Caudate nucleus (tissue), 63 donors: ENCODE measurements at places on chromosomes 7 and 10.

DNA sequence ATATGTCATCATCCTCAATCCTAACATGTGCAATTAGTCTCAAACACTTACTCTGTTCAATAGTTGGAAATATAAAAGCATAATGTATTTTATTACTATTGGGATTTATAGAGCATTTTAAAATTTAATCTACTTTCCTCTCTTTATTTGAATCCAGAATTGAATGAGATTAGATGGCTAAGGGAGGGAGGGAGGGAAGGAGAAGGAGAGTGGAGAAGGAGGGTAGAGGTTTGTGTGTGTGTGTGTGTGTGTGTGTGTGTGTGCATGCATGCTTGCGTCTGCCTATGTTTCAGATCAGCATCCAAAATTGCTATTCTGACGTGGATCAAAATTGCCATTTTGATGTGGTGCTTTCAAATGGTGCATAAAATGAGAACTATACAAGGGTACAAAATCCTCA is 90.8 kb downstream of the NRP1 start:
- no peak for DNase-seq

GRCh38 chr7:158028290-158028941 is 559.2 kb downstream of the PTPRN2 start:
- no peak for DNase-seq

GRCh38 chr7:44748948-44749731 is 493 bp downstream of the ZMIZ2 start:
- no peak for DNase-seq

DNA sequence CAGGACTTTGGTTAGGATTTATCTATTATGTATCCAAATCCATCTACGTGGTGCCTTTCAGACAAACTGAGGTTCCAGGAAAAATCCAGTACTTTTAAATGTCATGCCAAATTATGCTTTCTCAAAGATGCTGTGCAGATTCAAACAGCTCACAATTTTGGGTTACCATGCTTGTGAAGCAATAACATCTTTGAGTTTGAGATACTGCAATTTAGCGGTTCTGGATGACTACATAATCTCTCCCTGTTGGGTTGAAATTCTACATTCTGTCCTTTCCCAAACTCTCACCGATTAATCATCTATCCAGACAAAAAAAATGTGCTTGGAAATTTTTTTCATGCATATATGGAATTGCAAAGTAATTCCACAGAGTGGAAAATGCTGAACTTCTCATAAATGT is 3.5 kb downstream of the RHOBTB1 start:
- DNase-seq = no peak

DNA sequence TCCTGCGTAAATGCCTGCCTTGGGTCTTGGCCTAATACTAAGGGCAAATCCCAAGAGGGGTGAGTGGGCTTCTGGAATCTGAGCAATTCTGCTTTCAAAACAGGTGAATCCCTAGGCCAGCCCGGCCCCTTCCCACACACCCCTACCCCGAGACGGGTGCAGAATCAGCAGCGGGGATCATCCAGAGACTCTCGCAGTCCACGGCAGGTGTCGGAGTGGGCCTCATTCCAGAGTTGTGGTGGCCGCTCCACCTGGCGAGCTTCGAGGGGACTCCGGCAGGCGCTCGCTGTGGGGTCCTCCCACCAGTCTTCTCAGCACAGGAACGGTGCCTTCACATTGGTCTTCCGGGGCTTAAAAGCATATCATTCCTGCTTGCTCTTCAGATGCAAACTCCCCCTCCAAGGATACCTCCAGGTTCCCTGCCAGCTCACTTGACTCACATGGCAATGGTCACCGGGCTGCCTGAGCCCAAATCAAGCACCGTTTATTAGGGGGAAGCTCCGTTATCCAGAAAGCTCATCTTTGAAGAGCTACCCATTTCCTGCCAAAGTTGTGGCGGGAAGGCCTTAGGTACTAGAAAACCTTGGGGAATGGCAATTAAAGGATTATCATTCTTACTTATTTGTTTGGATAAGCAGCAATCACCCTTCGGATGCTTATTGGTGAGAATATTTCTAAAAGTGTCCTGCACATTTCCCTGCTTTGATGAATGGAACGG is 67.6 kb downstream of the PRKAG2 start:
- no peak for DNase-seq

DNA sequence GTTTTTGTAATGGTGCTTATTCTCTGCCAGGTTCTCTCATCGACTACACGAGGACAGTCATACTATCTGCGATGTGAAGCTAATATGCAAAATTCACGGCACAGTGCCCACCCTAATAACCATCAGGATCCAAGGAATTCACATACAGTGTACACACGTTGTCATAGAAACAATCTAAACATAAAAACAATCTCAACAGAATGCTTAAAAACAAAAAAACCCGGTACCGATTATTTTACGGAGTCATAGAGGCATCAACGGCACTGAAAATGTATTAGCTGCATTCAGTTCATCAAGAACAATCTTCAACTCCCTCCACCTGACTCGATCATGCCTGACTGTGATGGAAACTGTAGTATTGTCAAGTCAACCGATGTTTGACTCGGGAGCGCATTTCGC is 628 bp downstream of the MRPS33 start:
- DNase-seq = no peak
